ENCODE measurements at places on chromosomes 2 and 18. TPM values are rescaled to one million over a fixed set of nuclear protein-coding genes. Genes with fewer than 3 reads are reported as not detected.

Gene CHRNG
- total RNA-seq: not detected

Gene MATN3
- total RNA-seq: 3.6 TPM

Gene LRRTM1
- total RNA-seq: not detected

Gene ASXL3
- total RNA-seq: not detected

Gene CD8B2
- total RNA-seq: not detected

Gene SLC19A3
- 1.0 TPM for total RNA-seq

Gene LIPG
- 4.5 TPM for total RNA-seq

Gene DLX1
- 9.6 TPM for total RNA-seq
